ENCODE measurements at places on chromosomes 1 and 21. TPM values are rescaled to one million over a fixed set of nuclear protein-coding genes. Genes with fewer than 3 reads are reported as not detected.

The FCRL2 gene
- 0.25 TPM for polyA plus RNA-seq

The TAS1R1 gene
- polyA plus RNA-seq, result 0.12 TPM

The PIK3CD gene
- polyA plus RNA-seq, result 7.0 TPM

The ITLN1 gene
- polyA plus RNA-seq, result 15.7 TPM

The SV2A gene
- polyA plus RNA-seq, result 0.45 TPM

The ANXA9 gene
- polyA plus RNA-seq, result 12.8 TPM

The SGIP1 gene
- 2.1 TPM for polyA plus RNA-seq

The KRTAP7-1 gene
- not detected for polyA plus RNA-seq

The CR1 gene
- 3.6 TPM for polyA plus RNA-seq

The PDZK1IP1 gene
- 9.1 TPM for polyA plus RNA-seq

Data from adipose tissue (tissue), 3 donors.